ENCODE measurements at places on chromosomes 12 and 14.
A peak's percentile ranks its signal among the peaks of the same experiment; 100 is the strongest.

DNA sequence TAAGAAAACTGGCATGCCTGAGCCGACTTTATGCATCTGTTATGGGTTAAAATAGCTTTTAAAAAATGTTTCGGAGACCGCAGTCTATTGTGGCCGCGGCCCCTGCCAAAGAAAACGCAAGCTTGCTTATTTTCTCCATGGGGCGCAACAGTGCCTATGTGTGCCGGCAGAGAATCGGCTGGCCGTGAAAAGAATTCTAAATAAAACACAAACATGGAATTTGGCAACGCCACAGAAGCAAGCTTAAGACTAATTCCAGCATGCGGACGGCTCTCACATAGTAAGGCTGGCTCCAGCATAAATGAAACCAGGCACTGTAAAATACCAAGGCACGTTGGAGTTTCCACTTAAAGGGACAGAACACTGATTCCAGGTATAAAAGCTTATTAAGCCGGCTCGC is 56.7 kb downstream of the BCL11B start:
- DNase-seq = no peak

GRCh38 chr14:103288076-103288766 is 45.8 kb upstream of the EIF5 start:
- no peak for DNase-seq

- DNase-seq = no peak
These were observed 2.6 kb downstream of the DLGAP5 start for GRCh38 chr14:55188686-55189295.

DNA sequence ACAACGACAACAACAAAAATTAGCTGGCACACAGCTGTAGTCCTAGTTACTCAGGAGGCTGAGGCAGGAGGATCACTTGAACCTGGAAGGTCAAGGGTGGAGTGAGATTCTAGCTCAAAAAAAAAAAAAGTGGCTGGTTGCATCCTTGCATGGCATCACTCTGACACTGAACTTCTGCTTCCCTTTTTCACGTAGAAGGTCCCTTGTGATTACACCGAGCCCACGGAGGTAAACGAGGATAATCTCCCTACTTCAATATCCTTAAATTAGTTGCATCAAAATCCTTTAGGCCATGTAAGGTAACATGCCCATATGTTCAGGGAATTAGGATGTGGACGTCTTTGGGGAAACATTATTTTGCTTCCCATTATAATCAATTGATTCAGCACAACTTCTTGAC is 4.0 kb upstream of the PPP4R4 start:
- no peak for DNase-seq

GRCh38 chr14:67411820-67412421 is at the start of gene PLEK2:
TSS of gene PLEK2 (minus strand) at chr14:67412165. CDS start at chr14:67412059, 106 bp downstream.
- DNase-seq = peak; percentile 13

- no peak for DNase-seq
These were observed 90.2 kb downstream of the ACTN1 start for GRCh38 chr14:68888883-68889282.

- DNase-seq = no peak
These were observed 890.8 kb upstream of the USP15 start for GRCh38 chr12:61369241-61369910.

Data from activated CD4-positive, alpha-beta T cell treated with anti-CD3 and anti-CD28 coated beads, Interleukin-2, amount 50 U/mL, for 24 hours (primary cell).